ENCODE measurements at places on chromosomes 11 and 22.
A peak's percentile ranks its signal among the peaks of the same experiment; 100 is the strongest.

DNA sequence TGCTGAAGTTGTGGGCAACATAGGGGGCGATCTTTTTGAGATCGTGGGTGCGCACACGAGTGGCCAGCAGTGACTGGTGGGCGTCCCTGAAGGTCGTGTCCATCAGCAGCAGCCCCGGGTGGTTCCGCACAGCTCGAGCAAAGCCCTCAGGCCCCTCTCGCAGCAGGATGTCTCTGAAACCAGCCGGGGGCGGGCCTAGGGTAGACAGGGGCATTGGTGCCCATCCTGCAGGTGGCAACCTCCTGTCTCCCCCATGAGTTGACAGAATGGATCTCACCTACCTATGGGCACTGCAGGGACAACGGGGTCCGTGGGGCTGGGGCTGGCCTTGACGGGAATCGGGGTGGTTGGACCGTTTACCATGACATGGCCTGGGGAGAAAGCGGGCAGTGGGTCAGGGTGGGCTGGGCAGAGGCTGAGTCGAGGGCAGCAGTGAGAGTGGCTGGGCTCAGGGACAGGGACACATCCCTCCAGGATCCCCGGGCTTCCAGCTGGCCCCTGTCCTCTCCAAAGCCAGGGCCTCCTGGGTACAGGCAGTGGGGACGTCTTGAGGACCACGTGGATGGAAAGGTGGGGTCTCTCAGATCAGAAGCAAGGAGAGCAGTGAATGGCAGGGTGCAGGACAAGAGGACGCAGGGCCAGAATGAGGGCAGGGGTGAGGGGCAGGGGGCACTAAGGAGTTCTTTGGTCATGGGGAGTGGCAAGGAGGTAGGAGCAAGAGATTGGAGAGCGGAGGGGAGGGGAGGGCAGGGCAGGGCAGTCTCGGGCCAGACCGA is 4.2 kb upstream of the LRFN4 start:
- no peak for DNase-seq

DNA sequence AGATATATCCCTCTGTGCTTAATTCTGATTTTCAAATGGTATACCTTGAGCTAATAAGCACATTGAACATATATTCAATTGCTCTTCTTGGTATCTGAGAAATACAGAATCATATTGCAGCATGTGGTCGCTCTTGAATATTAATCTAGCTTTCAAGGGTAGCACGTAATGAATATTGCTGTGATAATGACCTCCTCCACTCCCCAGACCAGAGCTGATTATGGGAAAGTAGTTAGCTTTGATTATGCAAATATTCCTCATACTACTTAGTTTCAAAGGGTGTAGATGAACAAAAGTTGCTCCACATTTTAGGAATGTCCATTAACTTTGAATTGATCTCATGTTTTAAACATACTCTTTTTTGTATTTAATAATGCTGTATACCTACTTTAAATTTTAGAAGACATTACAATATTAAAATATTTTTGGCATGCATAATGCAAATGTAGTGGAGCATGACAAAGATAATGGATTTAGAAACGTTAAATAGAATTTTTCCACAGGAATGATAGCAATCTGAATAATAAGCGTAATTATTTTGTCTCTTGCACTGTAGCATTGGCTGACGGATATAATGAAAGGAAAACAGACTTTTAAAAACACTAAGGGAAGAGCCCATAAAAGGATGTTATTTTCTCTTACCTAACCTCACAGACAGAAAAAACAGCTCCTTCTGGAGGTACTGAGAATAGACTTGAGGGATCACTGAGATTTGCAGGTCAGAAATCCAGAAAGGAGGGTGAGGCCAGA is 27.2 kb downstream of the KBTBD3 start:
- DNase-seq: no peak

DNA sequence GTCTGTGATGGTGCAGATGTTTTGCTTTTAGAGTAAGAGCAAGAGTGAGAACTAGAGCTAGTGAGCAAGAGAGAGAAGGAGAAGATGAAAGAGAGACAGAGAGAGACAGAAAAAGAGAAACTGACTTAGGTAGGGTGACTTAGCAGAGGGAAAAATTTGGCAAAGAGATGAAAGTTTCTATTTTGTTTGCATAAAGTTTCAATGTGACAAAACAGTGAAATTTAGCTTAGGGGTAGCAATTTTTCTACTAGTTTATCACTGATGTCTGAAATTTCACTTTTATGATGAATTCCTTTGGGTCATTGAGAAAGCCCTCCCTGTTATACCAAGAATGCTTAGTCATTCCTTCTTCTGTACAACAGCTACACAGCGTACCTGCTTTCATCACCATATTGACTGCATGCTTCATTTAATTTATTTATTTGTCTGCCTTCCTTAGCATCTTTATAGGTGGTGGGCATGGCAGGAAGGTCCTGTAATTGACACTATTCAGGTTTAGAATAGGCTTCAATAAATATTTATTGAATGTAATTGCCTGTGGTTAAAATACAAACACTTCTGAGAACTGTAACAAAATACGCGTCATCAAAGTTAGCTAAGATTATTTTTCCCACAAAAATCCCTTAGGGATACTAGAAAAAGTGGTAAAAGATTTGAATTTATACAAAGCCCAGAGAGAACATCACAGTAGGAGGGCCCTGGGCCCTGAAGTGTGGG is 19.9 kb upstream of the CTSC start:
- DNase-seq: no peak

DNA sequence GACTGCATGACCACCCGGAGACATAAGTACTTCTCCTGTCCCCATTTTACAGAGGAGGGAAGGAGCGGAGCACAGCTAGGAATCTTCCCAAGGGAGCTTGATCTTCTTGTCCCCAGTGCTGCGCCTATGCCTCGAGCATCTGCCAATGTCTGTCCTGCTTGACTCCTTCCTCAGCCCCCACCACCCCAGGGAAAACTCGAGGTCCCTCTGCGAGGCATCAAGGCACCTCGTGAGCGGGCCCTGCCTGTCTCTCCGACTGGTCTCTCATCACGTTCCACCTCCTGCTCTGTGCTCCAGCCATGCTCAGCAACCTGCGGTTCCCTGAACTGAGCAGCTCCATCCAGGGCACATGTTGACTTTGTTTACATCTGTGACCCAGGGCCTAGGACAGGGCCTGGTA is 2.5 kb downstream of the NCF4 start:
- DNase-seq: no peak

DNA sequence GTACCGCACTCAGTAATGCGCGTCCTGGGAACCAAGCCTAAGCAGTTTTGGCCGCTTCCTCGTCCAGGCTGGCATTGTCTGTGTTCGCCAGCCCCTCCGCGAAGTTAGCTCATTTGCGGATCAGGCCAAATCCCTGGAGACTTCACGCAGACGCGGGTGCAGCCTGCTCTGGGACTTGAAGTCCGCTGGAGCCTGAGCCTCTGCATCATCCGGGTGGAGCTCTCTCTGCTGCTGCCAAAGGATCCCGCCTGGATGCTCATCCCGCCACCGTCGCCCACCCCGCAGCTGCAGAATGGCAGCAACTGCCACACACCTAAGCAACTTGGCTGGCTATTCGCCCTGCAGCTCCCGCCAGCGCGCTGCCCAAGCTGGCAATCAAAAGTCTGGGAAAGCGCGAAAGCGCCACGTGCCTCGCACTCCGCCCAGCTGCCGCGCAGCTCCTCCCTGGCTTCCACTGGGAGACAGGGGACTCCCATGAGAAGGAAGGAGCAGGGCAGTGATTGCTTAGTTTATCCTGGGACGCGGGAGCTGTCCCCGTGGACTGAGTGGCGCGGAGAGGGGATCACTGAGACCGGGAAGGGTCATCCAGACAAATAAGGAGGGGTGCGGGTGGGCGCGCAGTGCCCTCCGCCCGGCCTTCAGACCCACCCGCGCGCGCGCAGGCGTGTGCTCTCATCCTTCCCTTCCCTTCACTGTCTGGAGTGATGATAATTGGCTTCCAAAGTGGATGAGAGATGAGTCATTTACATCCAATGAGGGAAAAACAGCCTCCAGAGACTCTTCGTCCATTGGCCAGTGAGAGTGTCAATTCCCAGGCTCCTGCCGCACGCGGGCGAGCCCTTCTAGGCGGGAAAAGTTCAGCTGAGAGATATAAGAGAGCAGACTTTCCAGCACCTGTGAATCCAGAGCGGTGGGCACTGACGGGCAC is 23.2 kb upstream of the GLYATL1B start:
- no peak for DNase-seq

DNA sequence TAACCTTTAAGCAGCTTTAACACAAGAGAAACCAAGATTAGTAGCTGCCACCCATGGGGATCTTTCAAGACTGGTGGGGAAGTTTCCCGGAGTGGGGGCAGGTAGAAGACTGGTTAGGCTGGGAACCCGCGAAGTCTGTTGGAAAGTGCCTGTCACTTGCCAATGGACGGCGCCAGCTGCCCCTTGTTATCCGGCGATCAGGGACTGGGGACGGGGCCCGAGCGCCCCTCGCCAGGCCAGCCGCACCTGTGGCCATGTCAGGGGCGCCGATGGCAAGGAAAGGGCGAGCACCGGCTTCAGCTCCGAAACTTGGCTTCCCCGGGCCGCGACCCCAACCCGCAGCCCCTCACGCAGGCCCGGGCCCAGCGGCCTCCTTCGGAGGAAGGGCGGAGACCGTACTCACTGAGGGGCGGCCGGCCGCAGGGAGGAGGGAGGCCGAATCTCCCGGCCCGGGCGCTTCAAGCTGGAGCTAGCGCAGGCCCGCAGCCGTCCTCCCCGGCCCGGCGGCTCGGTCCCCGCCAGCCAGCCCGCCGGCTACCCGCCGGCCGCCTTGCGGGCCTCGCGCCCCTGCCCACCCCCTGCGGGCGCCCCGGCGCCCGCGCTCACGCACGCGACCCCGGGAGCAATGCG is 539 bp downstream of the EIF4ENIF1 start:
- DNase-seq: no peak

DNA sequence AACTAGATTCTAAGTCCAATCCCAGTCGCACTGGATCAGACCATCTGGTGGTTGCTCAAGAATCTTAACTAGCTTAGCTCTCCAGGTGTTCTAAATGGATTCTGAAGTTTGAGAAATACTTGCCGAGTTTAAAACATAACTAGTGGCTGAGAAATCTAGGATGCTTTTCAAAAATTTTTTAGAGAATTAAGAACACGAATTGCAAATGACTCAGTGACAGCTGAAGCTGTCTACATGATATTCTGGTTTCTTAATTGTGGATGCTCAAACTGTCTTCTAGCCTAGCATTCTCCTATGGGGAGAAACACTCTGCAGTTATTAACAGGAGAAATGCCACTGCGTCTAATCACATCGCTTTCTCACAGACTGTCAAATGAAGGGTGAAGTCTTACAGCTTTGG is 20.2 kb upstream of the TP53AIP1 start:
- no peak for DNase-seq

DNA sequence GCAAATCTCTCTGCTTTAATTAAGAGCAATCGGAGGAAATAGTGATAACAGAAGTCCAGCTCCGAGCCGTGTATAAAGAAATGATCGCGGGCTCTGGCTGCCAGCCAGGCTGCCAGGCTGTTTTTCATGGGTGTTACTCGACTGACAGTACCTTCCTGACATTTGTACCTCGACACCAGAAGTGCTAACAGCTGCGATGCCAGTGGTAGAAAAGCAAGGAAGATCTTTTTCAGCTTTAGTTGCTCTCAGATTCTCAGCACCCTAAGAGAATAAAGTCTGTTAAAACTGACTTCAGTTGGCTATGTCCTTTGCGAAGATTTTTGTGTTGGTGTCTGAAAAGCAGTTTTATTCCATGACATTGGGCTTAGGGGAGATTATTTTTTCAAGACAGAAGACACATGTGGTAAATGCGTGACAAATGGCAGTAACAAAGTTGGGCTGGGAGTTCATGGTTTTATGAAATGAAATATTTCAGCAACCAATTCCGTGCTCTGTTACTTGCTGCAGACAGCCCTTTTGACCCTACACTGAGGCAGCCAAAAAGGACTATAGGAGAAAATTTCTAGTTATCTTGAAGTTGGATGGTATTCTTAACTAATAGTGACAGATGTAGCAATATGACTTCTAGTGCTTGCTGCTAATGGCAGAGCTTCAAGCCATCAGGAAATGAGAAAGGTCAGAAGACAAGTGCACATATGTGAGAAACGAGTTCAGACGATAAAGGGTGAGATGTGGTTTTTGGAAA is 296.2 kb downstream of the CNTN5 start:
- no peak for DNase-seq

GRCh38 chr11:253160-253885 is 16.5 kb downstream of the PSMD13 start:
- DNase-seq: no peak

- DNase-seq: no peak
These were observed 3.9 kb downstream of the DGKZ start for GRCh38 chr11:46351148-46351547.

DNA sequence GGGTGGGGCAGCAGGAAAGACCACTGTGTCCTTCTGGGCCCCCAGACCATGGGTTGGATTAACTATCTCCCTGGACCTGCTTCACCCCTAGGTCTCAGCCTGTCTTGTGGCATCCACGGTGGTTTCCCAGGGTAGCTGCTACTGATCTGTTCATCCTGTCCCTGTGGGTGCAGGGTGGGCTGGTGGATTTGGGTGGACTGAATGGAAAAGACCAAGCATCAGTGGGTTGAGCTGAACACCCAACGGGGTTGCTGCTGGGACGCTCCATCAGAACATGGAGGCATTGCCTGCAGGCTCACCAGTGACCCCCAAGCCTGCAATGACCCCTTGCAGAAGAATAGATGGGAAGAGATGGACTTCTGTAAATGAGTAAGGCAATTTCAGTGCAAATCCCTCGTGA is 812.1 kb downstream of the TBC1D22A start:
- DNase-seq: no peak

DNA sequence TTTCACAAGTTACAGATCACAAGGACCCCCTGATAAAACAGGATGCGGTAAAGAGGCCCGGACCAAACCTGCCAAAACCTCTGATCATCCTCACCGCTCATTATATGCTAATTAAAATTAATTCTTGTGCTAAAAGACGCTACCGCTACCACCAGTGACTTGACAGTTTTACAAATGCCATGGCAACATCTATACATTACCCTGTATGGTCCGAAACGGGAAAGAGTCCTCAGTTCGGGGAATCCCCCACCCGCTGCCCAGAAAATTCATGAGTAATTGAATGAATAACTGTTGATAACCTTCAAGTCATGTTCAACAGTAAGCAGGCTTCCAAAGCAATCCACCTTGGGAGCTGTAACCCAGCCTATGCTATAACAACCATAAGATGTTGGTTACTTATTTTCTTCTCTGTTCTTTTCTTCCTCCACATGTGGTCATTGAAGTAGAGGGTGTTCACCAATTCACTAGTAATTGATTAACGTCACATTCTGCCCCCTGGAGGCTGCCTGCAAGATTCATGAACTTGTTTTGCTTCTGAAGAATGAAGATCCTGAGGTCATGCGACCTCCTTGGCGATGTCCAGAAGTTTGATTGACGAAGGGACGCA is 20.6 kb downstream of the APOBEC3H start:
- DNase-seq: peak; percentile 42
